Occipital lobe (tissue), 3 donors: ENCODE measurements at places on chromosomes 6 and 20.

DNA sequence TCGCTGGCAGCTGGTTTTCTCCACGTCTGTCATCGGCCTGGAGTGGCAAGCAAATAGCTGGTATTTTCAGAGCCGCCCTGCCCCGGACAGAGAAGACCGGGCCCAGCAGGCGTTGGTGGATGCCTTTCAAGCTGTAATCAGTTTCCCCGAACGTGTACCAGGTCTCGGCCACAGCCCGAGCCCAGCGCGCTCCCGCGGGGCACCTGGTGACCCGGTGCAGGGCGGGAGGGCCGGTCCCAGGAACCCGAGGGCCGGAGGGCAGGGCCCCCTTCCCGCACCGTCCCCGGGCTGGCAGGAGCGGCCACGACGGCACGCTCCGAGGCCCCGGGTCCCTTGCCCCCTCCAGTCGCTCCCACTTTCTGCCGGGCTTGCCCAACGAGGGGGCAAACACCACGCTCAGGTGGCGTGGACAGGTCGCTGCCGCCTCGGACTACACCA is 348 bp upstream of the PYGB start:
- no peak for DNase-seq

GRCh38 chr6:32416036-32416435 is 9.1 kb upstream of the BTNL2 start:
- DNase-seq = no peak

GRCh38 chr6:17831135-17831534 is 124.4 kb upstream of the NUP153 start:
- no peak for DNase-seq

- no peak for DNase-seq
Observed at GRCh38 chr20:673603-674001, 2.0 kb downstream of the SCRT2 start.

DNA sequence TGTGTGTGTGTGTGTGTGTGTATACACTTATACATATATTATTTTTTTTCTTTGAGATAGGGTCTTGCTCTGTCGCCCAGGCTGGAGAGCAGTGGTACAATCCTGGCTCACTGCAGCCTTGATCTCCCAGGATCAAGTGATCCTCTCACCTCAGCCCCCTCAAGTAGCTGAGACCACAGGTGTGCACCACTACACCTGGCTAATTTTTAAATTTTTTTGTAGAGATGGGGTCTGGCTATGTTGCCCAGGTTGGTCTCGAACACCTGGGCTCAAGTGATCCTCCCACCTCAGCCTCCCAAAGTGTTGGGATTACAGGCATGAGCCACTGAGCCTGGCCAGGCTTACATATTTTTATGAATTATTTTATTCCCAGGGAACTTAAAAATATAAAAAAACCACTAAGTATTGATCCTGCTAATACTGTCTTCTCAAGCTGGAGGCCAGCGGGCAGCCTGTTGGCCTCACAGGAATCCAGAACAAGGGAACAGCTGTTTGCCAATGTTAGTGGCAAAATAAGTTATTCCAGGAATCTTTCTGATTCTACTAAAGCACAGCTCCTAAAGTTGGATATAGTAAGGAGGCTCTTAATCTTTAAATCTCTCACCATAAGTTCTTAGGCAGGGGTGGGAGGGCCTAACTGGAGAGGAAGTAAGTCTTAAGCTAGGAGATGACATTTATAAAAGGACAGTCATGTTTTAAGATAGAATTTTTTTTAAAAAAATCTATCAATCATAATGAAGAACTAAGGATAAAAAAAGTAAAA is 135.5 kb upstream of the NUP153 start:
- DNase-seq = no peak

GRCh38 chr20:50265245-50265946 is 74.8 kb downstream of the CEBPB start:
- no peak for DNase-seq

DNA sequence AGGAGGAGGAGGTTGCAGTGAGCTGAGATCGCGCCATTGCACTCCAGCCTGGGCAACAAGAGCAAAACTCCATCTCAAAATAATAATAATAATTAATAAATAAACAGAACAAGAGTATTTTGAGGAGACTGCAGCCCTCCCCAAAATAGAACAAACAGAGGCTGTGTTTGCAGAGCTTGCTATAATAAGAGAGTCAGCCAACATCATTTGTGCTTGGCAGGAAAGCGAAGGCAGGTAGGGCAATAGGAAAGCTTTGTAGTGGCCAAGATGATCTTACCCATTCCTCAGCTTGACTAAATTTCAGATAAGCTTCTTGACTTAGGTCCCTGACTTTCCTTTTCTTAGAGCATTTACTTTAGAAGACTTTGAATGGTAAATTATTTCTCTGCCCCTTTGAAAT is 6.7 kb downstream of the C6orf141 start:
- no peak for DNase-seq

DNA sequence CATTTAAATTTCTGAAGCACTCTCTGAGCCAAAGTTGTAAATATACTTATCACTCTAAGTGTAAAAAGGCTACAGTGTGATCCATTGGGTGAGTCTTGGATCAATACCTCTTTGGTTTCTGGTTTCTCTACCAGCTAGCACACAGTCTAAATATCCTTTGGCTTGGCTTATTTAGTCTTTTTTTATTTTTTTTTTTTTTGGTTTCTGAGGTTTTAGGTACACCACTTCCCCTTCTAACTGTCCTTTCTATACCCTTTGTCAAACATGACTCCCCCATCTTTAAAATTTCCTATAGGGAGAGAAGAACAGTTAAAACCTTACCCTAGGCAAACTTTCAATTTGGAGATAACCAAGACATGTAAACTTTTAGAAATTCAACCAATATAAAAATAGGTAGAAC is 379.0 kb downstream of the PHF3 start:
- no peak for DNase-seq

DNA sequence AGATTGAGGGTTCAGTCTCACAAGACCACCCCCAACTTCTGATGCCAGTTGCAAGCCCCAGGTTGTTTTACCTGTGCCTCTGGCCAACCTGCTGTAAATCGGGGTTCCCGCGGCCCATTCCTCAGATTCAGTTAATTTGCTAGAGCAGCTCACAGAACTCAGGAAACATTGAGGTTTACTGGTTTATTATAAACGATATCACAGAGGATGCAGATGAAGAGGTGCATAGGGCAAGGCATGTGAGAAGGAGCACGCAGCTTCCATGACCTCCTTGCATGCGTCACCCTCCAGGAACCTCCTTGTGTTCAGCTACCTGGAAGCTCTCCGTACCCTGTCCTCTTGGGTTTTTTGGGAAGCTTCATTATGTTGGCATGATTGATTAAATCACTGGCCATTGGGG is 66.0 kb upstream of the CDKAL1 start:
- no peak for DNase-seq

DNA sequence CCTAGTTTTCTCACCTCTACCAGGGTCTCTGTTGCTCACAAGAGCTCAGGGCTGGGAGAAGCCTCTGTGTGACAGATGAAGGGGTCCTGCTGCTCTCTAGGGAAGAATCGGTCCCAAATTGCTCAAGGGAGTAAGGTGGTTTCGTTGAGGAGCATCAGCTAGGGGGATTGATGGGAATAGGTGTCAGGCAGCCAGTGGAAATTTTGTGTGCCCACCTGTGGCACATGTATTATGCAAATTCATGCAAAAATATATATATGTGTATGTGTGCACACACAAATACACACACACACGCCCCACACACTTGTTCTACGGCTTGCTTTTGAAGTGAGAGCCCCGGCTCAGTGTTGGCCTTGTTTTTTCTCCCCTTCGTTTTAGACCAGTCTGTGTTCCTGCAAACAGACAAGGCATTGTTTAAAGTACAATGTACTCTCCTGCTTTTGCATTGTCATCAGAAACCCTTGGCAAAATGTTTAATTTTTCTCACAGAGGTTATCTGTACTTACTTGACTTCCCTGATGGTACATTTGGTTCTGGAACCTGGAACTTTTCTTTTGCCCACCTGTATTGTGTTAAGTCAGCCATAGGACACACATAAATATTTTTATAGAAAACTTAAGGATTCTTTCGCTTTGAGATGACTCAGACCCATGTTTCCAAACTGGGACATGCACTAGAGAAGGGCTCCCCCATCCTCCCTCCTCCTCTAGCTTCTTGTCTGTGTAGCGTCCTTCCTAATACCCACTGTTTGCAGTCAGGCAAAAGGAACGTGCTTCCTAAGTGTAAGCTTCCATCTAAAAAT is 26.7 kb downstream of the FOXO3 start:
- no peak for DNase-seq

GRCh38 chr6:119484598-119484997 is 135.0 kb upstream of the MAN1A1 start:
- DNase-seq = no peak

- no peak for DNase-seq
Observed at GRCh38 chr20:37929683-37930014, 26.7 kb downstream of the VSTM2L start.

GRCh38 chr6:36419310-36419709 is 23.3 kb downstream of the PXT1 start:
- DNase-seq = no peak

- DNase-seq = no peak
Observed at GRCh38 chr20:63061771-63062100, 55.0 kb upstream of the BHLHE23 start.

DNA sequence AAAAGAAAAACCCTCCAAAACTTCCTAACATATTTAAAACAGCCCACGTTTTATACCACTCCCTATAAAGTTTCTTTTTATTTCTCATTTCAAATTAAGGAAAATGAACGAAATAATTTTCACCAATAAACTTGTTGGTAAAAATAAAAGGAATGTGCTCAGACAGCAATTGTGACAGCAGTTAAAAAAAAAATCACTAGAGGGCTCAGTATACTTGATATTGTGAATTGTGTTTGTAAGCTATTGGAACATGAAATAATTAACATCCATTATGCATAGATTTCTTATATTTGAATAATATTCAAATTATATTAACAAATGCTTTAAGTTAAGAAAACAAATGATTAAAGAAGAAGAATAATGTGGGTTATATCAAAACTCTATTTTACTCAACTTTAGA is 105.5 kb downstream of the ASCC3 start:
- DNase-seq = no peak

DNA sequence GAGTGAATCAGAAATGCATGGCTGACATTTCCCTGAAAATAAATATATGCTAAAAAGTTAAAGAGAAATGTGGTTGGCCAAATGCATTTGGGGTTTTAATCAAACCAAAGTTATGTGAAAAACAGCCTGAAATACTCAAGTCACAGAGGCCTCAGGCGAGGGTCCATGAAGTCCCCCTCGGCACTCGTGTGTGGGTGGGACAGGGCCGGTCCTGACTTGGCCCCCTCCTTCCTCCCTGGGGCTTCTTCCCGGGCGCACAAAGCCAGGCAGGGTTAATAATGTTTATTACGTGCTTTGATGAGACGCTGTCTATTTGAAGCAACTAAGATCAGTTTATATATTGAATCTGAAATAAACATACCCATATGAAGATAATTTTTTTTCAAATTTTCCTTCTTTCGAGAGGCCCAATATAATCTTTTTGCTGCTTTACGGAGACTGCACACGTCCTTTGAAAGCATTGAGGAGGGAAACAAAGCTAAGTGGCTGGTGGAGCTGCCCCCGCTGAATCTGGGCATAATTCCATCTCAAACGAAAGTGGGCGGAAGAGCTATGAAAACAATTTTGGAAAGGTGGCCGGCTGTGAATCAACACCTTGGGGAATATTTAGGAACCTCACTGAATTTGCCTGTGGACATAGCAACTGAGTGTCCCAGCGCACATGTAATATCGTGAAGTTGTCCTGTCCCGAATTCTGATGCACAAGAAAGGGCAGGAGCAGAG is 55.8 kb upstream of the SMOC2 start:
- DNase-seq = no peak

DNA sequence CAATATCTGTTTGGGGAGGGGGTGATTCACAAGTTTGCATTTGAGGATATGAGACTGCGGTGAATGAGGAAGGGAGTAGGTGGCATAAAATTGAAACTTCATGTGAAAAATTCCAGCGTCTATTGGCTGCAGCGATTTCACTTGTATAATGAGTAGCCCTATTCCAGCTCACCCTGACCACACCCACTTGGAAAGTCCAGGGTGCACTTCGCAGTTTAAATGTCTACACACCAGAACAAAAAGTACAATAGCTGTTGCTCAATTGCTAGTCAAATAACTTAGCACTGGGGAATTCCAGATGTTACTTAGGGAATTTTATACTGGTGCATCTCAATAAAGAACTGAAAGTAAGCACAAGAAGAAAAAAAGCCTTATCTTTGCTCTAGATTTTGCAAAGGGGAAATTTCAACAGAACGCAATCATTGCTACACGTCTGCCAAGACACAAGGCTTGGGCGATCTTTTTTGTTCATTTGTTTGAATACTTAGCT is 6.3 kb downstream of the TNFAIP3 start:
- no peak for DNase-seq

DNA sequence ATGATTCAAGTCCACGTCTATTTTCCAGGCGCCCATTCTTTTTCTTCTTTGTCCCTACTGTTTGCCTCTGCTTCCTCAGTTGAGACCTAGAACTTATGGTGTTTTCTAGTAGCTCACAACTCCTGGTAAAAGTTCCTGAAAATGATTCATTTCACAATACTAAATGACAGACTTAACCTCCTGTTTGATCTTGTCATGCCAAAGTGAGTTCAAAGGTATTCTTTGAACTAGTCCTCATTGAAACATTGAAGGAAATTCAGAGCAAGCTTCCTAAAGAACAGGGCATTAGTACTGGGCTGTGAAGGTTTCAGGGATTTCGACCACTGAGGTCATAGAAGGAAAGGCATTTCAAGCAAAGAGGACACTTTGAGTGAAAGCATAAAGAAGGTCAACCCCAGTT is 132.8 kb downstream of the IBTK start:
- DNase-seq = no peak

DNA sequence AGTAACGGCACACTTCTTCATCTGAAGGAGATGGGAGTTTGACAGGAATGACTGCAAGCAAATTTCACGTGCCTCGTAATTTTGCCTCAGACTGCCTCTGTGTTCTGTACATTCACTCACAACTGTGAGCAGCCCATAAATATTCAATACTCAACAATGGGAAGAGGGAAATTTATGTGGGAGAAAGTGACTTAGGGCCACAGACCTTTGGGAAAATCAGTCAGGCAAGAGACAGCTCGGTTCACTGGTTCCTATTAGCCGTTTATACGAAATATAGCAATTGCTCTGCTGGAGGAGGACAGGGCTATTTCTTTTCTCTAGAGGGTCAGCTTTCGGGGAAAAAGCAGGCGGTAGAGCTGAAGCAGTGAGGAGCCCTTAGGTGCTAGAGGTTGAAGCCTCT is 28.0 kb downstream of the OPN5 start:
- DNase-seq = no peak

DNA sequence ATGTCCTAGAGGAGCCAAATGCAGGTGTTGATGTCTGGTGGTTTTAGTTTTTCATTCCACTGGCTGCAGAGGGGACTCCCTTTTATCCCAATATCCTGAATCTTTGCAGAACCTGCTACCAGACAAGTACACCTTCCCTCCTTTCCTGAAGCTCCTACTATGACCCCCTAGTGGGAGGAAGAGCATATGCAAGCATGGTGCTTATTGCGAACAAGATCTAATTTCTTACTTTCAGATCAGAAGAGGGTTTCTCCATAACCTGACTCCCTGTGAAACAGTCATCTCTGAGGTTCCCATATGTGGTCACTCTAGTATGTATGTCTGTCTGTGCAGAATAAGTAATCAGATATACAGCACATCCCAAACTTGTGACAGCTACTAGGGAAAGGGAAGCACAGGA is 277.2 kb downstream of the ARHGAP18 start:
- DNase-seq = no peak

GRCh38 chr6:41040101-41040939 is 1.3 kb upstream of the UNC5CL start:
- DNase-seq = no peak
